ENCODE measurements at places on chromosomes 2 and 18.

GRCh38 chr2:73981081-73982001 lies 3.4 kb upstream of the TET3 start:
- DNase-seq, result no peak

- DNase-seq, result no peak
Observed at GRCh38 chr2:3260959-3261358, 116.7 kb downstream of the EIPR1 start.

DNA sequence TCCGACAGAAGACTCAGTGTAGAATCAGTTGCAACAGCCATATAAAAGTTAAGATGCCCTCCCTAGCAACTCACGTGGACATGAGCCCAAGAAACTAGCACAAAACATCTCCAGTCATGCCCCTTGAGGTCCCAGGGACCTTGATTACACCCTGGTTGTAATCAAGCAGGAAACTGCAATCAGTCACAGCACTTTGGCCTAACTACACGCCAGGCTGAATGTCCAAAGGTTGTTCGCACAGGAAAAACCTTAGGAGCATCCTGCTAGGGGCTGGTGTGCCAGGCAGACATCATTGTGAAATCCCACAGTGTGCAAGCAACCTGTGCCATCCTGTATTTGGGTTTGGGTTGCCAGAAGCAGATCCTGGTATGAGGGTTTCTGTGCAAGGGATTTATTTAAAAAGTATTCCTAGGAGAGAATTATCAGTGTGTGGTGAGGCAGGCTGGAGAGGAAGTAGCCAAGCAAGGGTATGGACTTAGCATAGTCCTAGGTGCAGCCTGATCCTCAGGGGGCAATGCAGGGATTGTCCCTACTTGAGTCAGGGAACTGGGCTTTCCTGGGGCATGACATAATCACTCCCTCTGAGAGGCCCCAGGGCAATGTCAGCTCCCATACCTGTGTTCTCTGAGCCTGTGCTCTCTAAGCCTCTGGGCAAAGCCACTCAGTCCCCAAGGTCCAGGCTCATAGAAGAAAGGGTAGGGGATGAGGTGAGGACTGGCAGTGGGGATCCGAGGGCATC lies 17.8 kb upstream of the SULT1C2 start:
- no peak for DNase-seq

GRCh38 chr2:241121008-241121407 lies 18.9 kb upstream of the MTERF4 start:
- no peak for DNase-seq

DNA sequence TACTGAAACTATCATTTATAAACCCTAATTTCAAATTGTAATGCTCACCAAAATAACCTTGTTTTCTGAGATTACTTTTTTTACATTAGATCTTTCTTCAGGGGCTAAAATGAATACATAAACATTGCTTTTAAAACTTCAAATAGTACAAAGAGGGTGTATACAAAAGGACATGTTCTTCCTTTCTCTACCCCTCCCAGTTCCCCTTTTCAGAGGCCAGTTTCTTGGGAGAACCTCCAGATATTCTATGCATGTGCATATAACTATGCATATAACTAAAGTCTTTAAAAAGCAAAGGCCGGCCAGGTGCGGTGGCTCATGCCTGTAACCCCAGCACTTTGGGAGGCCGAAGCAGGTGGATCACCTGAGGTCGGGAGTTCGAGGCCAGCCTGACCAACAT lies 10.6 kb upstream of the FAM117B start:
- DNase-seq, result no peak

- no peak for DNase-seq
Observed at GRCh38 chr2:152383702-152384101, 48.7 kb downstream of the FMNL2 start.

DNA sequence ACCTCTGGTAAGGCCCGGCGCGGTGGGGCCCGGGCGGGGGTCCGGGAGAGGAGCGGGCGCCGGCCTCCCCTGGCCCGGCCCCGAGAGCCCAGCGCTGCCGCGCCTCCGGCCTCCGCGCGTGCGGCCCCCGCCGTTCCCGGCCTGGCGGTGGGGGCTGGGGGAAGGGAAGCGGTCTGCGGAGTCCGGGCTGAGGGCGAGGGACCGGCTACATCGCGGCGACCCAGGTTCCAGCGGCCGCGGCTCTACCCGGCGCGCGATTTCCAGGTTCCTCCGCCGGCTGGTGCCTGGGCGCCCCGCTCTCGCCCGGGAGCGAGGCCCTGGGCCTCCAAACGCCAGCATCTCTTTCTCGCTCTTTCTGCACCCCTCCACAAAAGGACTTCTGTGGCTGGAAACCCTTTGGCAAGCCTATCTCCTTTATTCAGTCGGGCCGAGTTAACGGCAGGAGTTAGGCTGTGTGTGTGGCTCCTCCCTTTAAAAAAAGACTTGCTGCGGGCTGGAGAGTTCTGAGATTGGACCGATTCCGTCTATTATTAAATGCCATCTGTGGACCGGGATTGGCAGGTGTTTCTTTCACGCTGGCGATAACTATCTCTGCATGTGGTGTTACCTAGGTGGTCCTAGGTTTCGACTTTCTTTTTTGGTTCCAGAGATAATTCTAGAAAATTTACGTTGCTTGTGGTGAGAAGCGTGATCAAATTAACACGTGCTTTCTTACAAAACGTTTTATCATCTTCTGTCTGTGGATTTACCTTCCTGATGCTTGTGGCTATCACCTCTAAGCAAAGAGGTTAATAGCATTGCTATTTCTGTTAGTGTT lies 592 bp downstream of the ME2 start:
- DNase-seq, result no peak

- DNase-seq, result no peak
Observed at GRCh38 chr2:122266636-122267035, 511.2 kb downstream of the TSN start.

DNA sequence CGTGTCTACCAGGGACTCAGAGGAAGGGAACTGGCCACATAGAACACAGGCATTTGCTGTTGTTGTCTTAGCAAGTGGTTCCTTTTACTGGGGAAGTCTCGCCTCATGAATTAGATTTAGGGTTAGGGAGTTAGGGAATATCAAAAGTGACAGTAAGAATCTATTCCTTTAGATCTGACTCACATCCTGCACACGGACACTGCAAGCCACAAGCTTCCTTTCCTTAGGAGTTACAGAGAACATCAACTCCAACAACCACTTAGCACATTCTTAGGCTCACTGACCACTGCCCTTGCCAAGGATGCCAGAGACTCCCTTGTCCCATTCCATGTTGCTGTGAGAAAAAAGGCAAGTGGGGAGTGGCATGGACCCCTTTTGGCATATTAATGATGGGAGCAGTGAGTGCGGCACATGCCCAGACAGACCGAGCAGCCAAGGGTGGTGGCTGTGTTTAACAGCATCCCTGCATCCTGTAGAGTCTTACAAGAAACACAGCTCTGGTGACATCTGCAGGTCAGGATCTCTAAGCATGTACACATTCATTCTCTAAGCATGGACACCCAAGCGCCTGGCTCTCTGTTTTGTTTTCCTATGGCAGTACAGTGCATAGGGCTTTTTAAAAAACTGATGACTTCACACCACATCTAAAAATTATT lies 745.6 kb upstream of the RAB6C start:
- DNase-seq, result no peak

Measured in renal cortex interstitium (tissue), 15 donors.